Mesothelial cell of epicardium (in vitro differentiated cells): ENCODE measurements at places on chromosomes 11 and 22. TPM values are rescaled to one million over a fixed set of nuclear protein-coding genes. Genes with fewer than 3 reads are reported as not detected.

The C11orf86 gene
- total RNA-seq = not detected in 3 replicates

The FOLR3 gene
- not detected in 3 replicates for total RNA-seq

The RASL10A gene
- 2.5 to 3.8 TPM (median 3.1 TPM) in 3 replicates for total RNA-seq

The DRD2 gene
- total RNA-seq = 5.5 to 7.5 TPM (median 5.9 TPM) in 3 replicates

The LRRC51 gene
- 3.0 to 5.2 TPM (median 4.3 TPM) in 3 replicates for total RNA-seq

The SSTR3 gene
- 0.61 to 0.82 TPM (median 0.69 TPM) in 3 replicates for total RNA-seq

The CEND1 gene
- total RNA-seq = not detected in 3 replicates

The NRGN gene
- total RNA-seq = 2.7 to 2.9 TPM (median 2.7 TPM) in 3 replicates

The OTOG gene
- 1.2 to 2.8 TPM (median 1.8 TPM) in 3 replicates for total RNA-seq

The FXYD6 gene
- 114 to 125 TPM (median 116 TPM) in 3 replicates for total RNA-seq

The MS4A6E gene
- total RNA-seq = not detected in 3 replicates

The FOXRED2 gene
- 39.8 to 43.9 TPM (median 39.9 TPM) in 3 replicates for total RNA-seq

- H3K36me3 ChIP-seq = no peaks in the 10 kb centered on the region
- peaks cover 6% of the 10 kb centered on the region for H3K4me1 ChIP-seq
- no peak overlapping the region for H3K27ac ChIP-seq
- H3K4me3 ChIP-seq = peak overlapping the region; percentile 62
Measured at GRCh38 chr11:117986981-117987574, 884 bp downstream of the IL10RA start.

DNA sequence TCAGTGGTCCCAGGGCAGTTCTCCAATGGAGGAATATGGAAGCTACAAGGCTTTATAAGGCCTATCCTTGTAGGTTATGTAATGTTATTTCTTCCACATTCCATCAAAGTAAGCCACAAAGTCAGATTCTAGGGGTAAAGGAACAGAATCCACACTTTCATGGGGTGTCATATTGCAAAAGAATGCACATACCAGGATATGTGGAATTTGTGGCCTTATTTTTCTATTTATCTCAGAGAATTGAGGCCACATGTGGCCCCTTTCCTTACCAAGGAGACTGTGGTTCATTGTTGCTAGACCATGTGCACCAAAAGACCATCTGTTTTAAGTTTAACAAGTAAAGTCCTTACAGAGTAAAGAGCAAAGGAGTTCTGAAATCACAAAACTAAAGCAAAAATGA, 12.9 kb downstream of the LRRC4C start:
- H3K27me3 ChIP-seq = no peaks in the 10 kb centered on the region
- H3K4me3 ChIP-seq = no peak overlapping the region
- H3K36me3 ChIP-seq = no peaks in the 10 kb centered on the region

- no peak overlapping the region for H3K4me3 ChIP-seq
- no peaks in the 10 kb centered on the region for H3K36me3 ChIP-seq
- H3K4me1 ChIP-seq = peaks cover 49% of the 10 kb centered on the region
- DNase-seq = peak; percentile 44
Measured at GRCh38 chr11:2675540-2675939, 24.3 kb downstream of the KCNQ1OT1 start.

DNA sequence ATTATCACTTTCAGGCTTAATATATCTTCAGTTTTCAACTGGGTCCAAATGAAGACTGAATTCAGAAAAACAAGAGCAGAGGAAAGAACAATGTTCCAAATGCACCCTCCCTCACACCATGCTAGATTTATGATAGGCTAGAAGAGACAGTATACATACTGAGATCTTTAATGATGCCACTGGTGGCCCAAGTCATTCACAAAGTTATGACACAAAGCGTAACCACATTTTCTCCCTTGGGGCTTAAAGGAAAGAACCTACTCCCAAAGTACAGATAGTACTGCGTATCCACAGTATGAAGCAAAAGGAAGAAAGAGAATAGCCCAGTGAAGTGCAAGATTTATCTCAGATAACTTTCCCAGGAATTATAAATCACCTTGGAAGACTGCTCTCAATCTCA, 10.9 kb upstream of the SOX6 start:
- peaks cover 1% of the 10 kb centered on the region for H3K36me3 ChIP-seq
- H3K27me3 ChIP-seq = no peaks in the 10 kb centered on the region
- no peak overlapping the region for H3K4me3 ChIP-seq
- DNase-seq = no peak

DNA sequence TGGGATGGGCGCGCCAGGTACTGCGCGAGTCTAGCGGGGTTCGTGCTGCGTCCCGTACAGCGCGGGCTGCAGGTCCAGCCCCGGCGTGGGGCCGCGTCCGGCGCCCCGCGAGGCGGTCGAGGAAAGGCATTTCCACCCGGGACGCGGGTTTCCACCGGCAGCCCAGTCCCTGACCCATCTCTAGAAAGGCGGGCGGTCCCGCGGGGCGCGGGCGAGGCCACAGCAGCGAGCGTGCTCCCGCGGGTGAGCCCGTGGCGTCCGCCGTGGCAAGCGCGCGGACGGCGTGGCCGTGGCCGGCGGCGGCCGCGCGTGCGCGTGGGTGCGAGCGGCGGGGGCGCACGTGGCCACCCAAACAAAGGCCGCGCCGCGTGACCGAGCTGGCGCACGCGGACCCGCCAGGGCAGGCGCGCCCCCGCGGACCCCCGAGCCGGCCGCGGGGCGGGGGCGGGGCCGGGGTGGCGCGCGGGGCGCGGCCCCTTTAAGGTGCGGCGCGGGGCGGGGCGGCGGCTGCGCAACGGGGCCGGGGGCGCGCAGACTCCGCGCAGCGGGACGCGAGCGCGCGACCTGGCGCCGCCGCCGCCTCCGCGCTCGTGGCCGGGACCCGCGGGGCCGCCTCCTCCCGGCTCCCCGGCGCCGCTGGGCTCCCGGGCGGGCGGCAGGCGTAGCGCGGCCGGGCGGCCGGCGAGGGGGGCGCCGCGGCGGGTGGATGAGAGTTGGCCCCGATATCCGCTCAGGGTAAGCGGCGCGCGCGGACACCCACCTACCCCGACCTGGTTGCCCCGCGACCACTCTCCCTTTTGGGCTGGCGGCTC, 39.3 kb upstream of the CELSR1 start:
- peaks cover 51% of the 10 kb centered on the region for H3K4me1 ChIP-seq
- H3K27ac ChIP-seq = no peak overlapping the region
- peaks cover 3% of the 10 kb centered on the region for H3K27me3 ChIP-seq
- peak; percentile 50 for DNase-seq
- no peaks in the 10 kb centered on the region for H3K36me3 ChIP-seq

DNA sequence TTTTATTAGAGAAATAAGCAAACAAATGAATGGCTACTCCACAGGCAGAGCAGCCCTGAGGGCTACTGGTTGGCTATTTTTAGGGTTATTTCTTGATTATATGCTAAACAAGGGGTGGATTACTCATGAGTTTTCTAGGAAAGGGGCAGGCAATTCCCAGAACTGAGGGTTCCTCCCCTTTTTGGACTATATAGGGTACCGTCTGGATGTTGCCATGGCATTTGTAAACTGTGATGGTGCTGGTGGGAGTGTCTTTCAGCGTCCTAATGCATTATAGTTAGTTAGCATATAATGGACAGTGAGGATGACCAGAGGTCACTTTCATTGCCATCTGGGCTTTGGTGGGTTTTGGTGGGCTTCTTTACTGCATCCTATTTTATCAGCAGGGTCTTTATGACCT, 19.2 kb downstream of the SLC22A6 start:
- no peak for DNase-seq
- no peak overlapping the region for H3K4me3 ChIP-seq
- peaks cover 11% of the 10 kb centered on the region for H3K27me3 ChIP-seq
- peaks cover 2% of the 10 kb centered on the region for H3K36me3 ChIP-seq
- no peak overlapping the region for H3K27ac ChIP-seq

DNA sequence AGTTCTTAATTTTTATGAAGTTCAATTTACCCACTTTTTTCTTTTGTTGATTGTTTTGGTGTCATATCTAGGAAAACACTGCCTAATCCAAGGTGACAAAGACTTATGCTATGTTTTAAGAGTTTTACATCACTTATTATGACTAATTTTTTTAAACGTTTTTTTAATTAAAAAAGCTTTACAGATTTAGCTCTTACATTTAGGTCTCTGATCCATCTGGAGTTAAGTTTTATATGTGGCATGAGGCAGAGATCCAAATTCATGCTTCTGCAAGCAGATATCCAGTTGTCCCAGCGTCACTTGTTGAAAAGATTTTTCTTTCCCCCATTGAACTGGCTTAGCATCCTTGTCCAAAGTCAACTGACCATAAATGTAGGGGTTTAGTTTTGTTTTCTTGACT, 72.6 kb downstream of the PACSIN2 start:
- DNase-seq = no peak
- H3K4me1 ChIP-seq = peaks cover 62% of the 10 kb centered on the region
- H3K36me3 ChIP-seq = no peaks in the 10 kb centered on the region
- H3K4me3 ChIP-seq = no peak overlapping the region
- no peak overlapping the region for H3K27ac ChIP-seq
- no peaks in the 10 kb centered on the region for H3K27me3 ChIP-seq

DNA sequence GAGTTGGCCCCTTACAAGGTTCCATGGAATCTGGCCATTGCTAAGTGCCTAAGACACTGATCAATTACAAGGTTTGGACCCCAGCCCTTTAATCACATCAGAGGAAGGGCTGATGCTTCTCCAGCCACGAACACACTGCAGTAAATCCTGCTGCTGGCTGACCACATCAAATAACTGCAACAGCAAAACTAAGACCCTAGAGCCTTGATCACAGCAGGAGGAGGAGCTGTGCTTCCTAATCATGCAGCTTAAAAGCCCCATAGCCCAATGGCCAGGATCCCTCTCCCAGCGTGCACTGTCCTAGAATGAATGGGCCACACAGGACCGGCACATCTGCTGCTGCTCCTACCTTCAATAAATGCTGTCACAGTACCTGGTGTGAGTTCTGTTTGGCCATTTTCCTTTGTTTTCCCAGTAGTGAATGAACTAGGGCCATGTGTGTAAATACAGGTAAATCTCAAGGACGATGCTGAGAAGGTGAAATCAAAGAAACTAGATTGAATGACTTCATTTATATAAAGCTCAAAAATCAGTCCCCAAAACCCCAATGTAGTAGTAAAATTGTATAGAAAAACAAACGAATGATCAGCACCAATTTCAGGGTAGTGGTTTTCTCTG, 12.7 kb downstream of the ZP1 start:
- no peak overlapping the region for H3K27ac ChIP-seq
- no peaks in the 10 kb centered on the region for H3K4me1 ChIP-seq
- peaks cover 14% of the 10 kb centered on the region for H3K36me3 ChIP-seq
- DNase-seq = no peak
- H3K4me3 ChIP-seq = no peak overlapping the region
- no peaks in the 10 kb centered on the region for H3K27me3 ChIP-seq

- H3K4me3 ChIP-seq = no peak overlapping the region
- H3K27ac ChIP-seq = no peak overlapping the region
- no peak for DNase-seq
Measured at GRCh38 chr11:26137651-26138050, 194.3 kb upstream of the ANO3 start.

DNA sequence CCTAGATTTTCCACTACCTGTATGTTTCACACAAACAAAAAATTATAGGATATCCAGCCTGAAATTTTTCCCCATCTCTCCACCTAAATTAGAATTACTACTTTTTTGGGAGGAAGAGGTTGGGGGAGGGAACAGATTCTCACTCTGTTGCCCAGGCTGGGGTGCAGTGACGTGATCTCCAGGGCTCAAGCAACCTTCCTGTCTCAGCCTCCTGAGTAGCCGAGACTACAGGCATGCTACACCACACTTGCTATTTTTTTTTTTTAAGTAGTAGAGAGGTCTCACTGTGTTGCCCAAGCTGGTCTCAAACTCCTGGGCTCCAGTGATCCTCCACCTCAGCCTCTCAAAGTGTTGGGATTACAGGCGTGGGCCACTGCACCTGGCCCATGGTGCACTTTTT, 9.5 kb downstream of the JAML start:
- H3K27me3 ChIP-seq = peaks cover 81% of the 10 kb centered on the region
- DNase-seq = no peak
- no peaks in the 10 kb centered on the region for H3K36me3 ChIP-seq
- H3K4me1 ChIP-seq = peaks cover 6% of the 10 kb centered on the region

GRCh38 chr11:8721609-8722500, 39.3 kb downstream of the RPL27A start:
- H3K36me3 ChIP-seq = peaks cover 18% of the 10 kb centered on the region
- peak overlapping the region; percentile 92 for H3K27ac ChIP-seq
- DNase-seq = no peak
- peak overlapping the region; percentile 15 for H3K4me3 ChIP-seq

- no peaks in the 10 kb centered on the region for H3K4me1 ChIP-seq
- H3K27ac ChIP-seq = no peak overlapping the region
- no peak for DNase-seq
Measured at GRCh38 chr11:1854949-1855885, 2.3 kb downstream of the LSP1 start.

DNA sequence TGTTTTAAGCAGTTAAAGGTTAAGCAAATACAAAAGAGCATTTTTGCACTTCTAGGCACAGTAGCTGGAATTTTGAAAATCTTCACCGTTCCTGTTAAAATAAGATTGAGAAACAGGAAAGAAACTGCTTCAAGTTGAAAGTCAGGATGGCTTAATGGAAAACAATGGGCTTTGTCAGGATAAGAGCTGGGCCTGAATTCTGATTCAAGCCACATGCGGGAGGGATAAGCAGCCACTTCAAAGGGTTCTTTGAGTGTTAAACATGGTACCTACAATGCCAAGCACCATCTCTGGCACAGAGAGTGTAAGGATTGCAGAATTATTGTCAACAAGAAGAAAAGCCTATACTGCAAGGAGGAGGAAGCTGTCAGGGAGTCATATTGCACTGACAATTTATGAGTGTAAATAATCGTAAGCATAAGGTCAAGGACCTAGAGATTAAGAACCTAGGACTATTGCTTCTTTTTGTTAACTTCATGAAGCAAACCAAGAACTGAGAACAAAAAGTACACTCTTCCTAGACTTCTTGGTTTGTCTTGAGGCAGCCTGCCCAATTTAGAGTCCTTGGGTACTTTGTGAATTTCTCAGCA, 32.5 kb downstream of the MPPED2 start:
- H3K27me3 ChIP-seq = no peaks in the 10 kb centered on the region
- peaks cover 25% of the 10 kb centered on the region for H3K36me3 ChIP-seq
- H3K4me1 ChIP-seq = peaks cover 52% of the 10 kb centered on the region
- peak overlapping the region; percentile 68 for H3K27ac ChIP-seq
- H3K4me3 ChIP-seq = no peak overlapping the region

DNA sequence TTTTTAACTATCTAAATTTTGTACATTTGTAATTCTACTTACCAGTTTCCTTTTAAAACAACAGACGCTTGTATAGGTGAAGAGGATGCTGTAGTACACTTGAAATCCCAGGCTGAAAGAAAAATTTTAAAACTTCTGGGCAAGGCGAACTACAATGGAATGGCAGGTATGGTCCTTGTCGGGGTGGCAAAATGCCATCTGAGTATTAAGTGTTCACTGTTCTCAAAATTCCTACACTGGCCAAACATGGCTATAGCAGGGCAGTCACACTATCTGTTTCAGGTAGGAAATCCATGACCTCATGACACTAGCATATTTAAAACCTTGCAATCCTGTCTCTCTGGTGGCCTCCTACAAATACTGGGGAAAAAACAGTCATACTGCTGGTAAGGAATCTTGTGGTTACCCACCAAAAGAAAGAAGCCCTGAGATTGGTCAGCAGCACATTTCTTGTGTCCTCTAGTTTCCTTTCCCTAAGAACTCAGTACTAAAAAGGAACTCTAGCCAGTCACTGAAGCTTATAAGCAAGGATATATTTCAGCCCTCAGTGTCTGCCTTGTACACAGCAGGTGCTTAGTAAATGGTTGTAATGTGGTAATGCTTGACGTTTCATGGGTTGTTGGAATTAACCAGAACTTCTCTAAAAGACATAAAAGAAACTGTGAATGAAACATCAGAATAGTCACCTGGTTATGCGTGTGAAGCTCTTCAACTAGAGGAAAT, 5.2 kb upstream of the ZC3H12C start:
- no peak overlapping the region for H3K27ac ChIP-seq
- no peak overlapping the region for H3K4me3 ChIP-seq
- peaks cover 4% of the 10 kb centered on the region for H3K27me3 ChIP-seq
- H3K36me3 ChIP-seq = no peaks in the 10 kb centered on the region
- peaks cover 18% of the 10 kb centered on the region for H3K4me1 ChIP-seq
- no peak for DNase-seq
